ENCODE measurements at places on chromosomes 16 and 17.

GRCh38 chr17:48563385-48563838, 14.7 kb downstream of the HOXB4 start:
- DNase-seq, result no peak

GRCh38 chr16:4813251-4814003, 11.0 kb upstream of the ROGDI start:
- DNase-seq, result no peak

DNA sequence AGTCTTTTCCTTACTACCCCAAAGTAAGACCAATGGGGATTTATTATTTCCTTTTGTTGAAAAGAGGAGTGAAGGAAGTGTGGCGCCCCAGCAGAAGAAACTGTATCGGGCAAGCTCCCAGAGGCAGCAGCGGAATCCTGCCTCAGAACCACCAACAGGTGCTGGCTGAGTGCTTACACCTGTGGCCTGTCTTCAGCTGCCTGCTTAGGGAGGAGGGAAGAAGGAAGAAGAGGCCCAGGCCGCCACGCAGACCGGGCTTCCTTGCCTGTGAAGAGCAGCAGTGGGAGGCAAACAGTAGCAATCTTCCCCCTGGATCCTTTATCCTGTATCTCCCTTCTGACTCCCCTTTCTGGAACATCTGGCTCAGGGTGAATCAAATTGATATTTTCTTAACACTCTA, 134.7 kb downstream of the AATF start:
- no peak for DNase-seq

- no peak for DNase-seq
Measured at GRCh38 chr17:51912939-51913338, 245.6 kb downstream of the CA10 start.

DNA sequence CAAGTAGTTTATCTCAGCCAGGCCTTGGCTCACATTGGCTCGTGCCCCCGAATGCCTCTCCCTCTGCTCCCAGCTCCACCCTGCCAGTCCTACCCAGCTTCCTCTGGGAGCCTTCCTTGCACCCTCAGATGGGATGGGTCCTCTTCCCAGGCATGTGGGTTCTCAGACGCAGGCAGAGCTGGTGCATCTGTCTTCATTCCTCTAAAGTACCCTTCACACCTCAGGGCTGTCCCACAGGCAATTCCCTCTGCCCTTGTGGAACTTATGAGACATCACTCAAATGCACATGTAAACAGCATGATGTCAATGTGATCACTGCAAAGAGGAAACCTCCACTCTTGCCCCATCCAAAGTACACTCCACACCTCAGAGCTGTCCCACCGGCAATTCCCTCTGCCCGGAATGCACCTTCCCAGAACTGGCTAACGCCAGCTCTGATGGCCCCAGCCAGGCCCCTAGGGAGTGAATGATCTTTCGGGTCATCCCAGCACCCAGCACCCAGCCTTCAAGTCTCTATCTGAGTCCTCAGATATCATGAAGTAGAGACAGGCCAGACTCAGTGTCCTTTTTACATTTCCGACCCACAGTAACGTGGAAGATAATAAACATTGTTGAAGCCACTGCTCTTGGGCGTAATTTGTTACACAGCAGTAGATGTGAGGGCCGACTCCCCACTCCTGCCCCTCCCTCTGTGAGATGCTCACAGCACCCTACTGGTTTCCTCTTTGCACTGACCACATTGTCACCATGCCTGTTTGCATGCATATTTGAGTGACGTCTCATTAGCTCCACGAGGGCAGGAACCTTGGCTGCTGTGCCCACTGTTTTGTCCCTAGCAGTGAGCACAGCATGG, 85.4 kb downstream of the N4BP1 start:
- no peak for DNase-seq

- peak; percentile 78 for DNase-seq
Measured at GRCh38 chr17:35969558-35970380, 11.5 kb downstream of the CCL16 start.

All from ACHN (cell line).